ENCODE measurements at places on chromosomes 2 and 18.

GRCh38 chr2:238165288-238165921 lies 6.6 kb downstream of the ERFE start:
- DNase-seq = no peak

DNA sequence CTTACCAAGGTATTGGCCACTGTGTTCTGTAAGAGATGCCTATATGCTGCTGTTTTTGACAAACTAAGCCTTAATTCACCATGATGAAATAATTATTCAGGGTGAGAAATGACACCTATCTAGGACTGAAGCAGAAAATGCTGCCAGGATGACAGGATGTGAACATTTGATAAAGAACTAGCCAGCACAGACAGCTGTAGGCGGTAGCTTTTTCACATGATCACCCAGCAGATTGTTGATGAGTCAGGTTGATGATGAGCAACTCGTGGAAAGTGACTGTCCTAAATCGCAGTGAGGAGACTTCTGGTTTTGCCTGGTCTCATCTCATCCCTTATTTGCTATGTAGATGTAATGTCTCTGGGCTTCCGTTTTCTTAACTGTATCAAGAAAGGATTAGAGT lies 144.1 kb downstream of the PRPF40A start:
- peak; percentile 8 for DNase-seq

DNA sequence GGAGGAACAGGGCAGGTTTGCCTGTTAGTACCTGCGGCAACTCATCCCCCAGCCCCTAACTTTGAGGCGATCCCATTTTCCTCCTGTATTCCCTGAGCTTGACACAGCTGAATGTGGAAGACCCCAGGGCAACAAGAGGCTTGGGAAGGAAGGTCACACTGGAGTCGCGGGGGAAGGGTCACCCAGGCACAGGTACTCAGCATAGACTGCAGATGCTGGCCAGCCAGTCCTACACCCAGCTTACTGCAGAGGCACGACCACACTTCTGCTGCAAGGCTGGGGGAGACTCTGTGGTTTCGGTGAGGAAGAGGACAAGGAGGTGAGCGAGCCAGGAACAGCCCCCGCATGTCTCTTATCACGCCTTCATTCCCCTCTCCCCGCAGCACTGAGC lies 91.5 kb downstream of the MALT1 start:
- DNase-seq = no peak

- peak; percentile 78 for DNase-seq
Observed at GRCh38 chr2:74653985-74654882, at the start of gene SEMA4F. SEMA4F (plus strand) TSS chr2:74654247; CDS start chr2:74654377, 130 bp downstream.

GRCh38 chr2:161662373-161662772 lies 38.2 kb downstream of the SLC4A10 start:
- no peak for DNase-seq

- DNase-seq = no peak
Observed at GRCh38 chr2:144559242-144559641, 39.3 kb upstream of the ZEB2 start.

DNA sequence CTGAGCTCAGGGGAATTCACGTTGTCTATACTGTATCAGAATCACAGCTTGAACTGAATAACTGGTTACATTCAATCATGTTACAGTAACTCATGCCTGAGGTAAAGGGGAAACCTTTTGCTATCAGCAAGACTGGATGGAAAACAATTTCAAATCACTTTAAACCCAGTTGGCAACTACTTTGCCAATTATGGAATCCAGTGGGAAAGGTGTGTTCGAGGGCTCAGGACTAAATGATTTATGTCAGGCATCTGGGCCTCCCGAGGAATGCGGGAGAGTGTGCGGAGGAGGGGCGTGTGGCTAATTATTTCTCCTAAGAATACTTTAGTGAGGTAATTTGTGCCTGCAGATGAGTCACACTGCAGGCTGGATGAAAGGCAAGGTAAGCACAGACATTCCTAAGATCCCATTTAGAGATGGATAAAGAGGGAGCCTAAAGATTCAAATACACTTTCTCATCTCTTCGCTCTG lies 100.1 kb downstream of the HRH4 start:
- no peak for DNase-seq

- no peak for DNase-seq
Observed at GRCh38 chr2:186518945-186519344, 32.9 kb downstream of the ZC3H15 start.

- no peak for DNase-seq
Observed at GRCh38 chr2:25926984-25927756, 48.9 kb upstream of the ASXL2 start.

DNA sequence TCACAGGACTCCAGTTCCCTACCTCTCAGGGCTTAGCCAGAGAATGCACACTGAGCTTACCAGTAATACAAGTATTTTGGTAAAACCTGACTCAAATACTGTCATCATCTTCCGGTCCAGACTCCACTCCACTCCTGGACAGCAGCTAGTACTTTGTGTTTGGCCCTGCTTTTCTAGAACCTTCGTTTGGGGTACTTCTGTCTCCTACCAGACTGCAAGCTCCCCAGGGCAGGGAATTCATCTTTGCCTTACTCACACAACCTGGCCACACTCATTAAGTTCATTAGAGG lies 108.9 kb upstream of the CDC42EP3 start:
- DNase-seq = no peak

GRCh38 chr2:85231952-85232351 lies 95.8 kb downstream of the TGOLN2 start:
- DNase-seq = no peak
